Anterior cingulate cortex (tissue), 58 donors: ENCODE measurements at places on chromosomes 5 and 9.

GRCh38 chr5:75340714-75341478 is 3.9 kb downstream of the HMGCR start:
- DNase-seq = no peak

GRCh38 chr5:67364381-67364970 is 167.9 kb upstream of the CD180 start:
- DNase-seq = no peak

- DNase-seq = no peak
Measured at GRCh38 chr5:7717691-7718090, 133.2 kb downstream of the CFAP90 start.

DNA sequence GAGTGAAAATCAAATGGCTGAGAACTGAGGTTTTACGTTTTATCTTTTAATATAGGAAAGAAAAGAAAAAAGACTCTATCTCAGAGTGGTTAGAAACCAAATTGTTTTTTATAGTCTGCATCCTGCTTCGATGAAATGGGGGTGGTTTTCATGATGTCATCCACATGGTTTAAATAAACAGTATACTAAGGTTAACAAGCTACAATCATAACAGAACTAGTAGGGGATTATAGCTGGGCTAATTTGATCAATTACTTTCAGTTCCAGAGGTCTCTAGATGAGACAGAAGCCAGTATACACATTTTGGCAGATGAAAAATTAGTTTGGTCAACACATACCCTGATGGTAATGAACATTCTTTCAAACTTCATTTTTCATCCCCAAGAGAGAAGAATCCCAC is 106.3 kb upstream of the SNX2 start:
- DNase-seq = no peak

DNA sequence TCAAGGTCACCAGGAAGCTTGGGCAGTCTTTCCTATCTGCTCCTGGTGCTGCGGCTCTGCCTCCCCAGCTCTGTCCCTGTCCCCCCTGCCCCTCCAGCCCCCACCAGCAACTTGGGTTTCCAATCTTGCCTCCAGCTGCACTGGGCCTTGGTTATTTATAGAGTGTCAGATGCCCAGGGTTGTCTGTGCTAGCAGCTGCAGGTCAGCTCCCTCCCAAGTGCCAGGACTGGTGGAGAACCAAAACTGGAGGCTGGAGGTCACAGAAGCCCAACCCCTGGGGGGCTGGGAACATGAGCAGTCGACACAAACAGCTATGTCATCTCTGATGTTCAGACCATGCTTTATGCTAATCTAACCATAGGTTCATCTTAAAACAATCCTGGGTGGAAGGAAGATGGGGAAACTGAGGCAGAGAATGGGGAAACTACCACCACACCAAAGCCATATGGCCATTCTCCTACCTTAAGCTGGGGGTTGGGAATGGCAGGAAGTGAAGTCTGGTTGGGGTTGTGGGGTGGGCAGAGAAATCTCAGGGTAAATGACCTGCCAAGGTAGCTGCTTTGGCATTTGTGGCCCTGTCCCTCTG is 1.7 kb downstream of the TPM2 start:
- no peak for DNase-seq

- no peak for DNase-seq
Measured at GRCh38 chr5:25481463-25481862, 836.7 kb upstream of the CDH10 start.

DNA sequence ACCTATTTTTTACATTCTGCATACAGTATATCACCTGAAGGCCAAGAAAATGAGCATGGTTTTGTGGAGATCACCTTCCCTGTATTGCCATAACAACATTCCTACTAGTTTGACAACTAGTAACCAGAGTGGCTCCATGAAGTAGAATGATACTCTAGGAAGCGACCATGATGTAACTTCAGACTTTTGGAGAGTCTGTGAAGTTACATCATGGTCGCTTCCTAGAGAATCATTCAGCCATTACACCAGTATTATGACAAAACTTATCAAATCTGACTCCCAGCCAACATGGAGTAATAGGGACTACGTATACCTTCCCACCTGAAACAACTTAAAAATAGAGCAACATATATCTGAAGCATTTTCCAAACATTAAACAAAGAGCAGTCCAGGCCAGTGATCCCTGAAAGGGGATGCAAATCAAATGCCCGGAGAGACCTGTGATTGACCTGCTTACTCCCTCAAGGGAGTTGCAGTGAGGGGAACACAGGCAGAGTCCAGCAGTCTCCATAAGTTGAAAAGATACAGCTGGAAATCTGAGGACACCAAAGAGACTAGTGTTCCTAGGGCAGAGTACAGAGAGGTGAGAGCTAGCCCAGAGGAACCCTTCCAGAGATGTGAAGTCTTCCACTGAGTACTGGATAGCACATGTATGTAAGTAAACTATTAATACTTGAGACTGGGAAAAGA is 7.8 kb downstream of the ECM2 start:
- no peak for DNase-seq

GRCh38 chr9:99365233-99365980 is 143.3 kb downstream of the SEC61B start:
- DNase-seq = no peak

- DNase-seq = no peak
Measured at GRCh38 chr9:81430727-81431126, 258.6 kb downstream of the TLE1 start.

- DNase-seq = no peak
Measured at GRCh38 chr9:78562021-78562420, 265.1 kb downstream of the PSAT1 start.

DNA sequence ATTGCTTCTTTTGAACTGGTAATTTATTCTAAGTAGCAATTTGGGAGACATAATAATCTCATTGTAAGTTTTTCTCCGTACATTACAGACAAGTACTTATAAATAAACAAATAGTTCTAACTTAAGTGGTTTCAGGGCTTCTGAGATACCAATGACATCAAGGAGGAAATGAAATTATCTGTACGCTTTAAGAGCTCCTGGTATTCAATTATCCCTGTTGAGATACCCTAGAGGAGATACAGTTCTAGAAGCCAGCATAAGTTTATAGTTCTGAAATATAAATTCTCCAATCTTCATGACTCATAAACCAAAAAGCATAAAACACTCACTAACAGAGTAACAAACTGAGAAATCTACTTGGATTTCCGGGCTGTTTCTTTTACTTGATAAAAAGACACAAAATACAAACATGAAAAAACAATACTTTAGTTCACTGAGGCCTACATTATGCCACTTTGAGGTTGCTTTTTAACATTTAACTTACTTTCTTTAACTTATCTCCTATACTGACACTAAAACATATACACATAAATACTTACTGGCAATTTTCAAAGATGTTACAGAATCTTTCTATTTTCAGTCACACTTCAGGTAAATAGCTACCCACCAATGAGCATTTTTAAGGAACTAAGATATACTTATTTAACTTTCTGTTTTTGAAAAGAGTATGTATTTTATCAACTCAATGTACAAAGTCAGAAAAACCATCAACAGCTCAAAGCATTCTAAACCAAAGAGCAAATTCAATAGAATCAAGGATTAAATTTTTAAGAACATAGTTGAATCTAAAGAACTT is 7.5 kb downstream of the DCTN4 start:
- no peak for DNase-seq

GRCh38 chr5:2170761-2171160 is 288.0 kb upstream of the IRX4 start:
- DNase-seq = no peak

DNA sequence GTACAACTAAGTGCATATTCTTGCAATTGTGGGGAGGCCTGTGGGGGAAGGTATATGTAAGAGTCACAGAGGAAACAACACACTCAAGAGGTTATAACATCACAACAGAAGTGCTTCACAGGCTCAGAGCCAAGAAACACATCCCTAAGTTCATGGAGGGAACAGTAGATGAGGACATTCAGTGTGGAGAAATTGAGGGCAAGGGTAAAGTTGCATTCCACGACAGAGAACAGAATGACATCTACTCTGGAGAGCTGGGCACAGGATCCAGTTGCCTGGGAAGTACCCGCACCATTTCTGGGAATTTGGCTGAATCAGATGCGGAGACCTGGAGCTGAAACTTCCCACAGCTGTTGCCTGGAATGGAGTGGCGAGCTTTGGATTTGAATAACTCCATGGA is 197.2 kb downstream of the NXNL2 start:
- no peak for DNase-seq

DNA sequence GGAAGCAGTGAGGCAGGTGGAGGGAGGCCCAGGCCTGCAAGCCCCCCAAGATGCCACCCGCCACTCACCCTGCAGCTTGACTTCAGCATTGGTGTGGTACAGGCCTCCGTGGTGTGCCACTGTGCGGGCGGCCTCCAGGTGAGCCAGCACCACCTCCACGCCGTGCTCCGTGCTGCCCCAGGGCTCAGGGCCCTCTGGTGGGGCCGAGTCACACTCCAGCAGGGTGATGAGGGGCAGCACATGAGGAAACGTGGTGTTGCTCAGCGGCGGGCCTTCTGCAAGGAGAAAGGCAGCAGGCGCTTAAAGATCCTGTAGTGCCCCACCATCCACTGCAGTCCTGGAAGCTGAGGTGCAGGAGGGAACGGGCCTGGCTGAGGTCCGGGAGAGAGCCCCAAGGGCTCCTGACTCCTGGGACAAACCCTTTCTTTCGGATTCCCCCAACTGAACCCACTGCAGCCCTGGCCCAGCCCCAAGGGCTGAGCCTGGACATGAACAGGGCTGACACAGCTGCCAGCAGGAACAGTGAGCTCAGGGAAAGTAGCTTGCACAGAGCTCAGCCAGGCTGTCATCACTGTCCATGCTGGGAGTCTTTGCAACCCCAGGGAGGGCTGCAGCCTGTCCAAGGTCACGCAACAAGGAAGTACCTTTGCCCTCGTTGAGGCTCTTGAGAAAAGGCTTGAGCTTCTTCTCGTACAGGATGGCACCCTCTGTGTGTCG is 4.7 kb upstream of the TOR2A start:
- DNase-seq = no peak

GRCh38 chr9:20300430-20301115 is 321.7 kb downstream of the MLLT3 start:
- DNase-seq = no peak

- no peak for DNase-seq
Measured at GRCh38 chr9:21174671-21175070, 8.2 kb upstream of the IFNA21 start.

- DNase-seq = no peak
Measured at GRCh38 chr9:98990181-98990870, 46.6 kb downstream of the COL15A1 start.

GRCh38 chr9:33291031-33291397 is 698 bp downstream of the NFX1 start:
- DNase-seq = no peak

DNA sequence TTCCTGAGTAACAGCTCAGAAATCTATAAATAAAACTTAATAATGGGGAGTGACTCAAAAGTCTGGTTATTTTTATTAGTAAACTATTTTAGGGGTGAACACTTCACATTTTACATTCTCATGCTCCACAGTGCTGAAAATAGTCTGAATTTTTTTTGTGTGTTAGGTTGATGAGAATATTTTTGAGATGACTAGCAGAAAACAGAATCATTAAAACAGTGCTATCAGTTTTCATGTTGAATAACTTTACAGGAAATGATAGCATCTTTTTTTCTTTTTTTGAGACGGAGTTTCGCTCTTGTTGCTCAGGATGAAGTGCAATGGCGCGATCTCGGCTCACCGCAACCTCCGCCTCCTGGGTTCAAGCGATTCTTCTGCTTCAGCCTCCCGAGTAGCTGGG is 60.3 kb downstream of the TMC1 start:
- no peak for DNase-seq

- DNase-seq = no peak
Measured at GRCh38 chr5:75720882-75721281, 3.6 kb upstream of the POC5 start.

DNA sequence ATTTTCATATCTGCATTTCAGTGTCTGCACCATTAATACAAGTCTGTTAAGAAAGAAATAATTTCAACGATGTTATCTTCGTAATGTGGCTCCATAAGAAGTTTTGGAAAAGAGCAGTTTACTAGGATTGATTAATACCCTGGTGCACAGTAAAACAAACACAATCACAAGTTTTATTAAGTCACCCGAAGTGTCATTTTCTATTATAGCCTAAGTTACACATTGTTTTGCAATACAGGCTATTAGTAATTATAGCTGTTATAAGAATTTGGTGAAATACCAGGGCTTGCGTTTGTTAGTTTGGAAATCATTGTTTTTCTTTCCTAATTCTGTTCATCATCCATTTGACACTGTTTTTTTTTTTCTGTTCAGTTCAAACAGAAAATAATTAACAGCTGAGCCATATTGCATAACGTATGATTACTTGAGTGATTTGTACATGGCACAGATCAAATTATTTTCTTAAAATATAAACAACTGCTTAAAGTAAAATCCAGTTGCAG is 30.6 kb downstream of the LVRN start:
- DNase-seq = no peak

DNA sequence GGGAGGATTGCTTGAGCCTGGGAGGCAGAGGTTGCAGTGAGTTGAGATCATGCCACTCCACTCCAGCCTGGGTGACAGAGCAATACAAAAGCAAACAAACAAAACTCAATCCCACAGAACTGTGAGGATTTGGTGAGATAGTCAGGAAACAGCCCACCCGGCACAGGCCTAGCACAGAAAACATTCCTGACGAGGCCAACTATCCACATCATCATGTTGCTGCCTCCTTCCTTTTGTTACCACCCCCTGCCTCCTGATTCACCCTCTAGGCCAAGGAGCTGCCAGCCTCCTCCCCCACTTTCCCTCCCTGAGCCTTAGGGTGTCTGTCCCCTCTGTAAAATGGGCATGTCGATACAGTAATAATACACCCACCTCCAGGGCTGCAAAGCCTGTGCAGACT is 39.0 kb downstream of the STK10 start:
- DNase-seq = no peak

- no peak for DNase-seq
Measured at GRCh38 chr5:98793223-98793622, 19.8 kb downstream of the RGMB start.

GRCh38 chr9:99073985-99074901 is 30.7 kb upstream of the TGFBR1 start:
- no peak for DNase-seq

GRCh38 chr5:147092044-147092443 is 142.8 kb upstream of the STK32A start:
- no peak for DNase-seq

DNA sequence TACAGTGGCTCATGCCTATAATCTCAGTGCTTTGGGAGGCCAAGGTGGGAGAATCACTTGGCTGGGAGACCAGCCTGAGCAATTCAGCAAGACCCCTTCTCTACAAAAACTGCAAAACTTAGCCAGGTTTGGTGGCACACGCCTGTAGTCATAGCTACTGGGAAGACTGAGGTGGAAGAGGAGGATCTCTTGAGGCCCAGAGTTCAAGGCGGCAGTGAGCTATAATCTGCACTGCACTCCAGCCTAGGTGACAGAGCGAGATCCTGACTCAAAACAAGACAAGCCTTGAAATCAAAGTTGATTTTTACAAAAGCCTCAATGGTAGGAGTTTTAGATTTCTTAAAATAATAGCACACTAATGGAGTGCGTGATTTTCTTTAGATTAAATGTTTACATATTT is 14.6 kb downstream of the UBE2D2 start:
- DNase-seq = no peak

DNA sequence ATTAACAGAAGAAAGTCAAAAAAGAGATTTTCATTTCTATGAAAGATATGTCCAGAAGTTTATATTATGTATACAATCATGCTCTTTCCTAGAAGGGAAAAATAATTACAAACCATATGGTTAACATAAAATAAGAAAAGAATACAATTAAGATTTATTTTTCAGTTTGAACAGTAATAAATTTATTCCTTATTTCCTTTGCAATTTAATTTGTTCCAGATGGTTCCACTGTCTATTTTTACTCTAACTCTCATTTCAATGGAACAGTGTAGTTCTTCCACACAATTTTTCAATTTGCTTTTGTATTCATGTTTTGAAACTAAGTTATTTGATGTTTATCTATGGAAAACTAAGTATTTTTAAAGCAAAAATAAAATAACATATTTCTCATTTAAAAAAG is 1026.3 kb downstream of the TAF11L14 start:
- no peak for DNase-seq
